ENCODE measurements at places on chromosomes 4 and X. TPM values are rescaled to one million over a fixed set of nuclear protein-coding genes. Genes with fewer than 3 reads are reported as not detected.

- no peak for DNase-seq
Observed at GRCh38 chr4:145881576-145881975, 57.0 kb downstream of the ZNF827 start.

- no peak for DNase-seq
Observed at GRCh38 chr4:81164126-81164525, 50.9 kb downstream of the PRKG2 start.

- no peak for DNase-seq
Observed at GRCh38 chr4:100130964-100131363, 59.3 kb downstream of the DDIT4L start.

The SLITRK4 gene
- total RNA-seq = 0.71 TPM

The NOCT gene
- 13.6 TPM for total RNA-seq

DNA sequence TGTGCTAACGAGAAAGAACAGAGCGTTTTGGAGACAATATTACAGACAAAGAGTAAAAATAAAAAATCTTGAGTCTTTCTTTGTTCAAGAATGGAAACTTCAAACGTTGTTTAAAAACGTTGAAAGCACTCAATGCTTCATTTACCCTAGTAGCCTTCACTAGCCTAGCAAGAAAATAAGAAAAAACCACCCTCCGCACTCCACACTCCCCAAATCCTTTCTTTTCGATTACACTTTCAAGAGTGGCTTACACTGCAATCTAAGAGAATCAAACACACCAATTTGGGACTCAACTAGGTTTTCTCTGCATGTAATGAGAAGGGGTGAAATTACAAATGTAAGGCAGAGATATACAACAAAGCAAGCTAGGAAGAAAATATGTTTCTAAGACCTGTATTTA is 4.7 kb downstream of the TMSB4X start:
- no peak for DNase-seq

GRCh38 chrX:69063486-69063885 is 101.8 kb downstream of the PJA1 start:
- peak; percentile 34 for DNase-seq

GRCh38 chr4:39097290-39097689 is 35.3 kb downstream of the KLHL5 start:
- DNase-seq = no peak

DNA sequence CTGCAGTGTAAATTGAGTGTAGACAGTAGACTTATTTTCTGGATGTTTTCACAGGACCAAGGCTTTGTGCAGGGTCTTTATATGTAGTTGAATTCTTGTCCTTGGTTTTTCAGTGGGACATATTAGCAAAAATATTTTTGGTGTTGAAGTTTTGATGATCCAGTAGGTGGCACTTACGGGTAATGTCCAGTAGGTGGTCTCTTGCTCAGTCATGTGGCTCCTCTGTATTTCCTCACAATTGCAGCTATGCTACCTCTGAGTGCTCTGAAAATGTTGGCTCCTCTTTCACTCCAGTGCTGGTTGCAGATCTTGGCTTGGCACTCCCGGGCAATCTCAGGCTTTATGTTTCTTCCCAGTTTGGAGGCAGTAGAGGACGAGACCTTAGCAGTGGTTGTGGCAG is 419.8 kb upstream of the AMOT start:
- DNase-seq = no peak

GRCh38 chrX:150348365-150348764 is 14.8 kb upstream of the MAMLD1 start:
- no peak for DNase-seq

The FGF2 gene
- 6.5 TPM for total RNA-seq

- peak; percentile 75 for DNase-seq
Observed at GRCh38 chr4:89056953-89057398, at the start of gene FAM13A. FAM13A (minus strand) TSS chr4:89057185; CDS start chr4:89056964, 221 bp downstream.

The TCP11X2 gene
- not detected for total RNA-seq

GRCh38 chrX:48938721-48939425 is 18.5 kb downstream of the OTUD5 start:
- DNase-seq = no peak

The FAM149A gene
- total RNA-seq = 9.9 TPM

The CHRDL1 gene
- 0.79 TPM for total RNA-seq

DNA sequence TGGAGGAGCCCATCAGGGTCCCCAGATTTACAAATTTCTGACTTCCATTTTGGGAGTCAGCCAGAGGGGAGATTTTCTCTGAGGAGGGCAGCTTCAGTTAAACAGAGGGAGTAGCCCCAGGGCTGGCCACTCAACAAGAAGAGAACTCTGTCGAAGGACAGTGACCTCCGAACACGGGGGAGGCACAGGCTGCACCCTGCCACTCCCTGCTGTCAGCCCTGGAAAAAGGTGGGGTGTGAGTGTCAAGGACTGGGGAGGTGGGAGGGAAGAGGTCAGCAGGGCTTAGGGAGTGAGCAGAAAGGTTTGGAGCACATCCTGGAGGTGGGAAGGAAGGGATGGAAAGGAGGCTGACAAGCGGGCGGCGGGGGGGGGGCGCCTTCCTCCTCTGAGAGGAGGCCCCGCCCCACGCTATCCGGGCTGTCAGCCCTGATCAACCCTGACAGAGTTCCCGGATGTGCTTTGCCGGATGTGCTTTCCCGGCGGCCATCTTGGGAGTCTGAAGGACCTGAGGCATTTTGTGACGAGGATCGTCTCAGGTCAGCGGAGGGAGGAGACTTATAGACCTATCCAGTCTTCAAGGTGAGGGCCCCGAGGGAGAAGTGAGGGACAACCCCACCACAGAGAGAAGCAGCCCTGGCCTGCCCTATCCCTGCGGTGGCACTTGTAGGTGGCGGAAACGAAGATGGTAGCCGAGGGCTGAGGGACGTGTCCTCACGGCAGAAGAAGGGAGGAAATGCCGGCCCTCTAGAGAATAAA is at the start of gene MAGEC1:
Gene MAGEC1 (plus strand): TSS at position 495 of the 756 bp plus-strand sequence. CDS start 1,179 bp downstream, outside the sequence.
- no peak for DNase-seq

GRCh38 chr4:103197765-103198110 is 405 bp downstream of the CENPE start:
- DNase-seq = no peak

DNA sequence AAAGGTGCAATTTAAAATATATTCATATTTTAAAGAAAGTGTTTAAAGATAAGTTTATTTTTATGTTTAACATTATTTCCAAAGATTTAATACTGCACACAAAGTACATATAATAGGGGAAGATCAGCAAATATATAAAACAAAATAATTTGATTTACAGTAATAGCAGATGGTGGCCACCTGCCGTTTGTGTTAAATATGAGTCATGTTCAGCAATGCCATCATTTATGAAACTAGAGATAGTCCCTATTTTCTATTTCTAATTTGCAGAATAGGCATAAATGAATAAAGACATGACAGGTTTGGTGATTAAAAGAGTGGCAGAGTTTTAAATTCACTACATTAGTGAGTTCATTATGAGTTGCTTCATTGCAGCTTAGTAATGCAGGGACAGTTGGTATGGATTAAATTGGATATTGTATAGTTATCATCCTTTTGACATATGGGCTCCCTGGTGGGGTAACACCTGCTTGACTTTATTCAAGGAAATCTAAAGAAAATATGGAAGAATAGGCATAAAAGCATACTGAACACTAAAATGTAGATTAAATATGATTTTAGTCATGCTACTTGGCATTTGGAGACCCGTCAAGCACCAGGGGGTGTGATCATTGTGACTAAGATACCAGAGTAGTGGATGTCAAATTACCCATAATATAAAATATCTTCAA is 78.8 kb upstream of the BANK1 start:
- no peak for DNase-seq

DNA sequence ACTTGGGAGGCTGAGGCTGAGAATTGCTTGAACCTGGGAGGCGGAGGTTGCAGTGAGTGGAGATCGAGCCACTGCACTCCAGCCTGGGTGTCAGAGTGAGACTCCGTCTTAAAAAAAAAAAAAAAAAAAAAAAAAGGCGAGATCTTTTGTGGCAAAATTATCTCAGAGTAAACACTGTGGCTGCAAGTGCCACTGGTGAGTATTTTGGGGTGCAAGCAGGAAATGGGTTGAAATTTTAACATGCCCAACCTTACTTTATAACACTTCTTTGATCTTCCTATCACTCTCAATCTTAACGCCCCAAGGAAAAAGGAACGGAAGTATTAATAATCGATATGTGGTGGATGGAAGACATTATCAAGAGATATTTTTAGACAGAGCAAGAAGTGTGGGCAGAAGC is 32.1 kb downstream of the SLC34A2 start:
- no peak for DNase-seq

- no peak for DNase-seq
Observed at GRCh38 chrX:12701628-12702027, 89.6 kb upstream of the PRPS2 start.

DNA sequence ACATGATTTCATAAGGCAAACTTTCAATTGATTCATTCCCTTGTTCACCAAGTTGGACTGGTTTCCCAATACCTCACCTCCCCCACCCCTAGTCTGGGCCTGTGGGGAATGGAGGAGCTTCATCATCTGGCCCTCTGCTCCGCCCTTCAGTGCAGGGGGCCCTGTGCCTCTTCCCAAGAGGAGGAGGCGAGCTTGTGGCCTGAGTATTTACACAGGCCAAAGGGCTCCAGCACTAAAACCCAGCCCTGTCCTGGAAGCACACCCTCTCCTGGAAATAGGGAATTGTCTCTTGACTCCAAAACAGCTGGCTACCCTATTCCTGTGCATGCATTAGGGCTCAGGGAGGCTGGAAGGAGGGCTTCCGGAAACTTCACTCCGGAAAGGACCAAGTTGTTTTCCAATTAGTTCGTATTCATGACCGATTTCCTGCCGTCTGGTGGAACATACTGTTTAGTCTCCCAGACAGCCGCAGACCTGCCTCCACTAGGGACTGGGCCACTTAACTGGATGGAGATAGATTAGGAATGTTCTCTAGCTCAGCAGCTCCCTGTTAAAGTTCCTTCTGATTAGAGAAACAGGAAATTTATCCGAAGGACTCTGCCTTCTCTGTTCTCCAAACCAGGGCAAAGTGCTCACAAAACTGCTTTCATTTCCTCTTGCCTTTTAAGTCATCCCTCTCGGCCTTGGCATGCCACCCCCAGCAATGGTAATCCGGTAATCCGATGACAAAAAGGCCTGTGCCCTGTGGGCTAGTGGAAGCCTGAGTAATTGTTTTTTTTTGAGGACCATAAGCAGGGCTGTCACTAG is 5.8 kb downstream of the SRPX2 start:
- DNase-seq = no peak

- no peak for DNase-seq
Observed at GRCh38 chr4:86400216-86400615, 40.4 kb upstream of the MAPK10 start.

DNA sequence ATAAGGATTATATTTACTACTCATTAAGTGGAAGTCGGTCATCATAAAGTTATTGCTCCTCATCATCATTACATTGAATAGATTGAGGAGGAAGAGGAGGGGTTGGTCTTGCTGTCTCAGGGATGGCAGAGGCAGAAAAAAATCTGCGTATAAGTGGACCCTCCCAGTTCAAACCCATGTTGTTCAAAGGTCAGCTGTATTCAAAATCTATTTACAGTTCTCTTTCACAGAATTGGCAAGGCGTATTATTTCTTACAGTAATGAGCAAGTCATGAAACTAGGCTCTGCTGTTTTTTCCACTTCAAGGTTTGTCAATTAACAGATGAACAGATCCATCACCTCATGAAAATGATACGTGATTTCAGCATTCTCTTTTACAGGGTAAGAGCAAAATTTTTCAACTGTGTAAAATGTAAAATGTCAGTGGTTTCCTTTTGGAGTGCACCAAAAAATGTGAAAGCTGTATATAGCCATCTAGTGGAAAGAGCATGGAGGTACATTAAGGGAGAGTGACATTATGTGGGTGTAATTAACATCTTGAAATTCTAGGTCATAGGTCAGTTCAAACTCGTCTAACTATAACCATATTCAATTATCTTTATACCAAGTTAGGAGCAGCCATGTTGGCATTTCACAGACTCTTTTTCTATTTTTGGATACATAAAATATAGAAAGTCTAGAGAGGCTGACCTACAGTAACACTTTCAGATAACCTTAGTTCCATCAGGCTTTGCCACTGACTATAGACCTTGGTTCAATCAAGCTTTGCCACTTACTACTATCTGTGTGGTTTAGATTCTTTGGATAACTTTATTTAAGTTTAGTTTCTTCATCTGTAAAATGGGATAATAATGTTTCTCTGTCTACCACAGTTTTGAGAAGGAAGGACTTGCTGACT is 30.1 kb downstream of the NEIL3 start:
- no peak for DNase-seq

DNA sequence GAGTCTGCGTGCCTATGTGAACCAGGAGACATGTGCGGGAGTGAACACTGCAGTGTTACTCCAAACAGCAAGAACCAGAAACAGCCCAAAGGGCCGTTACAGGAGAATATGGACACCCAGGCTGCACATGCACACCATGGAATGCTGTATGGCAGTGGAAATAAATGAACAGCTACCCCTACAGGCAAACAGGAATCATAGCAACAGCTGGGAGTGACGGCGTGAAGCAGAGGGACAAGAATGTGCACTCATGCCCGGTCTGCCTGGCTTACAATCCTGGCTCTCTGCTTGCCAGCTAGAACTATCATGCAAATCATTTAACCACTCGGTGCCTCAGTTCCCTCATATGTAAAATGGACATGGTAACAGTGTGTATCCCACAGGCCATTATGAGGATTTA is 16.6 kb downstream of the GPKOW start:
- no peak for DNase-seq

The EXOSC9 gene
- total RNA-seq = 20.9 TPM

The TCEAL7 gene
- total RNA-seq = 6.2 TPM

Measured in type B pancreatic cell (in vitro differentiated cells).